Hematopoietic multipotent progenitor cell treated with erythropoietin and hydrocortisone succinate and interleukin-3 and kit ligand, for 17 days (in vitro differentiated cells): ENCODE measurements at places on chromosomes 1 and 21.
A peak's percentile ranks its signal among the peaks of the same experiment; 100 is the strongest.

GRCh38 chr21:29643289-29643688, 296.5 kb downstream of the GRIK1 start:
- no peak for DNase-seq

- no peak for DNase-seq
Observed at GRCh38 chr1:228440761-228441500, 24.3 kb upstream of the TRIM17 start.

GRCh38 chr1:211566431-211567025, 12.4 kb downstream of the SLC30A1 start:
- no peak for DNase-seq

- DNase-seq = no peak
Observed at GRCh38 chr1:29851691-29852090, 615.4 kb downstream of the PTPRU start.

DNA sequence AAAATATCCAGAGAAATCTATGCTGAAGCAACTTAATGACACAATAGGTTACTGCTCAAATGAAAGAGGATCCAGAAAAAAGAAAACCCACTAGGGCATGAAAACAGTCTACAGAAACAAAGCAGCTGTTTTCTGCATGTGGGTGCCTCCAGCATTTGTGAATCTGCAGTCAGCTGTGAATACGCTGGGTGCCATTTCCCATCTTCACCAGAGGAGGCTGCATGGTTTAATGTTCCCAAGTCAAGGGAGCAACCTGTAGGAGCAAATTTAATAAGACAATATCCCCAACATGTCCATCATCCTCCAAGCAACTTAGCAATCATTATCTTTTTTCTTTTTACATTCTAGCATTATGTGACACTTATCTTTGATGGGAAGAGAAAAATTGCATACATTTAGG, 396.6 kb downstream of the BRINP2 start:
- no peak for DNase-seq

GRCh38 chr1:18174037-18174436, 66.4 kb downstream of the IGSF21 start:
- DNase-seq = no peak

DNA sequence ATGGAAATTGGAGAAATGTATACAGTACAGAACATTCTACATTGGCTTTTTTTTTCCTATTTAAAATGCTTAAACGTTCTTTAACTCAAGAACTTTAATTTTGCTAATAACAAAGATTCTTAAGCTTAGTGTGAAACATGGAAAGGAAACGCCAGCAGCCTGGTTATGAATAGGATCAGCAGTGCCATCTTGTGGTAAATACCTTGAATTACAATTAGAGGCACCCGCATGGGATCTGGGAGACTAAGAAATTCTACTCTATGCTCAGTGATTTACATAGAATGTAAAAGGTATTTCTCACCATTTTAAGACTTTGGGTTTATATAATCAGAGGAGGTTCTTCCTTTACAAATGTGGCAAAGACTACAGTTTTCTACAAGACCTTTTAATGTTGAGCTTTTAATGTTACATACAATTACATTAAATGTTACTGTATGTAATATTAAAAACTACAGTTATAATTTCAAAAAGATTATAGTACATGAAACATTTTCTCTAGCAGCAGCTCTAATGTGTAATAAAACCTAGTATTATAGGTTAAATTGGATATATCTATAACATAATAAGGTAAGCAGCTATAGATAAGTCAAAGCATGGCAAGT, 32.1 kb upstream of the APOBEC4 start:
- peak; percentile 64 for DNase-seq

DNA sequence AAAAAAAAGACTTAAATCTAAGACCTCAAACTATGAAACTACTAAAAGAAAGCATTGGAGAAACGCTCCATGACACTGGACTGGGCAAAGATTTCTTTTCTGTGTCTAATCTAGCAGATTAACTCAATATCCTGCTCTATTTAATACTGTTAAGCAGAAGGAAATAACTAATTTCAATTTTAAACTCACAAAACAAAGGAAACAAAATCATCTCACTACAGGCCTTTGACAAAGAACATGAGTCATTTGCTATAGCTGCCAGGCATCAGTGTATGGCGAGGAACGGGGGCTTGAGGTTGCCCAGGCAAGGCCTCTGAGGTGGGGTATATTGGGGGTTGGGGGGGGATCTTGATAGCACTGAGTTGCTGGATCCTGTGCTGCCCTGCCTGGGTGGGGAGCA, 20.9 kb downstream of the SZT2 start:
- DNase-seq = no peak

DNA sequence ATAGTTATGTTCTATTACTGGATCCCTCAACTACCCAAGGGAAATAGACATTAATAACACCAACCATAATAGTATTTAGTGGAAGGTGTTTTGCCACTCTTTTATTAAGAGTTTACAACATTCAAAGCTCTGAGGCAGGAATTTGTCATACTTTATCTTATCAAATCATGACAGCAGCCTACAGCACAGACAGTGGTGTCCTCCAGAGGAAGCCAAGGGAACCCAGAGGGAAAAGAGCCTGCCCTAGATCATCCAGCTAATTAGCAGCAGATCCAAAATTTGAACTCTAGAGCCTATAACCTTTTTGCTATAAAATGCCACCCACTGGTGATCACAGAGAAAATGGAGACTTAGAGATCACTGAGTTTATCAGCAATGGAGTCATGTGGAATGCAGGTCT, 18.2 kb downstream of the VAV3 start:
- DNase-seq = no peak

DNA sequence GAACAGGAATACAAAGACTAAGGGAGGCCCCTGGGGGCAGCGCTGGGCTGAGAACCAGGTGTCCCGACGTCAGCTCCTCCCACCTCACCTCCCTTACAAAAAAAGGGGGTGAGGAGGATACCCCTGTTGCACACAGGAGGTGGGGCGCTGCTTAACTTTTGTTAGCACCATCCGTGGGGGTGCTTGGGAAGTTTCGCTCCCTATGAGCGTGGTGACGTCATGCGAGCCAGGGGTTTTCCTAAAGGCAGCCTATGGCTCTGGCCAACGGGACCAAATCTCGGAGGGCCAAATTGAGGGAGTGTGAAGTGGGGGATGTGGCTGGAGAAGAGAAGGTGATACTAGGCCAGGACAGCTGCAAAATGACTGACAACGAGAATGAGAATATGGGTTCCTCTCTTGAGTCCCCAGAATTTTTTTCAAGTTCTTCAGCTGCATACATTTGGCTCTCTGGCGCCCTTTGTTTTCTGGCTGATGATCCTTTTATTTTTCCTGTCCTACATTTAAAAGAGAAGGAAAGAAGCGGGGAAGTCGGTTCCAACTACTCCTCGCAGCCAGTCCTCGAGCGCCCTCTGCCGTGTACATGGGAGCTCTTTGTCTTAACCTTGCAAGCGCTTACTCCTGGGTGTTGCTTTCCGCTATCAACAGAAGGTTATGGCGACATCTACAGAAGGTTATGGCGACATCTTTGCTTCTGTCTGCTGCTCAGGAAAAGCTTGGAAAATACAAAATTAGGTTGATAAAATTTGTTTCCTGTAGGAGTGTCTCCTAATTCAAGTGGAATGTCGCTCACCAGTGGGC, 48.0 kb upstream of the ZC3H11B start:
- DNase-seq = peak; percentile 32

- DNase-seq = no peak
Observed at GRCh38 chr1:52022133-52022532, 11.5 kb downstream of the KTI12 start.

DNA sequence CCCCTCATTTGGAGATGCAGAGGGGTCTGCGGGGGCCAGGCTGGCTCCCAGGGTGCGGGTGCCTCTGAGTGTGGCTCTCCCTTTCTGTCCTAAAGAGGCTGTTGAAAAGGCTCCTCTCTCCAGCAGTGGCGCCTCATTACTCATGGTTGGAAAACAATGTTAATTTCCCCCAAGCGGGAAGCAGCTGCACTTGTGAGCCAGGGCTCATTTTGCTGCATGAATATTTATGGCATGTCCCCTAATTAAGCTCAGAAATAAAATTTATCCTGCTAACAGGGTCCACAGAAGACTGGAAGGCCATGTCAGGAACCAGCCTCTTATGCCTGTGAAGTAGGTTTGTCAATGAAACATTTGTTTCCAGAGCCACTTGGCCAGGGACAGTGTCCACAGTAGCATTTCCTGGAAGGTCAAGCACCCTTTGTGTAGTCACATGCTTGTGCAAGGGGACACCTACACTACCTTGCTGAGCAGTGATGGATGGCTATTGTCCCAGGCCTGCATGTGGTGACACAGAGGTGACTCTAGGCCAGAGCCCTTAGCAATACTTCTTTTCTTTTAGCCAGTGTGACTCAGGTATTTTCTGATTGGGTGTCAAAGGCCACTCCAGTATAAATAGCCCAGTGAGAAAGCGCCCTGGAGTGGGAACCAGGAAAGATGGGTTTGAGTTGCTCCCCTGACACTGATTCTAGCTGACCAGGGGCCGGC, 259.0 kb downstream of the FOXD2 start:
- no peak for DNase-seq

DNA sequence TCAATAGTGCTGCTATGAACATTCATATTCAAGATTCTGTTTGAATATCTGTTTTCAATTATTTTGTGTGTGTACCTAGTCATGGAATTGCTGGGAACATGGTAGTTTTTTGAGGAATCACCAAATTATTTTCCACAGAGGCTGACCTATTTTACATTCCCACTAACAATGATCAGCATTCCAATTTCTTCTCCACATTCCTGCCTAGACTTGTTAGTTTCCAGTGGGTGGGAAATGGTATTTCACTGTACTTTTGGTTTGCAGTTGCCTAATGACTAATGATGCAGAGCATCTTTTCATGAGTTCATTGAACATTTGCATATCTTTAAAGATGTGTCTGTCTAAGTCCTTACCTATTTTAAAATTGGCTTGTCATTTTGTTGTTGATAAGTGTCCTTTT, 1182.6 kb upstream of the B3GALT2 start:
- no peak for DNase-seq

GRCh38 chr1:47964636-47965035, 32.5 kb downstream of the TRABD2B start:
- DNase-seq = no peak

DNA sequence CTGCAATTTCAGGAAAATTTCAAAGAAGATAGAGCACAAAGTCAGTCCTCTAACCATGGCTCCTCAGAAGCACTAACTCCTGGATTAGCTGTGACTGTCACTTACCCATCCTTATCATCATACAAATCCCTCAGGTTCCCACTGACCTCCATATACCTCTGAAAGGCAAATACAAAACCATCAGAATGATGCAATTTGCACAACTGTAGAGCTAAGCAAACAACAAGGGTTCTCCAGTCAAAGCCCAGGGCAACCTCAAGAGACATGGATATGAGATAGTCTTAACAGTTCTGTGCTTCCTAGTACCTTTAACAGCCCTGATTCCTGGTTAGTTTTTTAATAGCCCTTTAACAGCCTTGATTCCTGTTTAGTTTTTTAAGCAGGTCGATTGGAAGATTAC, 2.1 kb downstream of the SF3A3 start:
- DNase-seq = no peak

- DNase-seq = no peak
Observed at GRCh38 chr1:193458628-193459027, 272.2 kb upstream of the B3GALT2 start.

GRCh38 chr1:46622344-46622743, 5.7 kb upstream of the MOB3C start:
- peak; percentile 71 for DNase-seq

DNA sequence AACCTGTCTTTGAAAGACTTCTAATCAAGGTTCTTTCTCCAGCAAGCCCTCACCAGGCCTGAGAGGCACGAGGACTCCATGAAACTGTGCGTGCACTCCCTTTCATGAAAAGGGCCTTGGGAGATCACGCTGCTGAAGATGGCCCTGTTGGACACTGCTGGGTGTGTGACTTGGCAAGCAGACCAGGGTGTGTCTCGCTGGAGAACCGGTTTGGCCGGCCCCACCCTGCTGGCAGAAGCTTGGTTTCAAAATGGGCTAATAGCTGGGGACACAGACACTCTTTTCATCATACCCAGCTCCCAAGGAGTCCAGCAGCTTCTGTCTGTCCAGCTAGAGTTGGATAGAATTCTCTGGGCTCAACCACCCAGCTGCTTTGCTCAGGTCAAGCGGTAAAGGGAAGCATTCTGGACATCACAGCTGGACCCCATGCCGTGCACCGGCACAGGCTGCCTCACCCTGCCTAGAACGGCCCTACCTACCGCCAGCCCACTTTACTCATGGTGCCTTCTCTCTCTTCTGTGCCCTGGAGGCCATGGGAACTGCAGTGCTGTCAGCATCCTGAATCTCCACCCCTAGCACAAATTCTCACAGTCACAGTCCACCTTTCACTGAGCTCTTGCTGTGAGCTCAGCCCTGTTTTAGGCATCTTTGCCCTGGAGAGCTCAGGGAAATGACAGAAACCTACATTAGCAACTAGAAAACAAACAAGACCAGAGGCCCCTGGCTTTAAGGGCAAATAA, 24.6 kb downstream of the PKP1 start:
- DNase-seq = peak; percentile 76

GRCh38 chr21:36211660-36212512, 55.3 kb downstream of the DOP1B start:
- DNase-seq = no peak

DNA sequence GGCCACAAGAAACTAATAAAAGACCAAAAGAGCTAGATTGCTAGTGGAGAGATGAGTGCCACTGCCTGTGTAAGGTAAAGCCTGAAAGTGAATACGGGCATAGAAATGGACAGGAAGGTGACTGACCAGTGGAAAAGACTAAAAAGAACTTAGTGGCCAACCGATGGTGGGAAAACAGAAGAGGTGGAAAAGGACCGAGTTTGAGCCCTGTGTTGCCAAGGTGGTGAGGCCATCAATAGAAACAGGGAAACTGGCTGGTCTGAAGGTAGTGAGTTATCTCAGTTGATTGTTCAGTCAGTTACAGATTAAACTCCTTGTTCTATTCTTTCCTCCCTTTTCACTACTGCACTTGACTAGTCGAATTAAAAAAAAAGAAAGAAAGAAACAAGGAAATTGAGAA, 2.5 kb downstream of the WDR77 start:
- no peak for DNase-seq

GRCh38 chr1:232472485-232473041, 157.4 kb downstream of the SIPA1L2 start:
- no peak for DNase-seq

DNA sequence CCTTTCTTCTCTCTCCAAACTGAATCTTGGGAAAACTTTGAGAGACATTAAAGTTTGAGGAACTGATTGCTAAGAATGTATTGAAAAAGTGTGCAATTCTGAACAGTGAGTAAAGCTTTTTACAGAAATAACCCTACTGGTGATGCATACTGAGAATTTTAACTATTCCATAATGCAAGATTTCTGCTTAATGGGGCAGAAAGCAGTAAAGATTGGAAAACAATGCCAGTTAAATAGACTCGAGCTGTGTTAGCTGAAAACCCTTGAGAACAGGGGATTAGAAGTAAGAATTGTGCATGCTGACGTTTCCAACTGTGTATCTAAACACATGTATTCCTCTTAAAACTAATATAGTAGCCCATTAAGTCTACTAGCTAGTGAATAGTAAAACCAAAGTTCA, 1500.2 kb upstream of the PRMT6 start:
- no peak for DNase-seq

DNA sequence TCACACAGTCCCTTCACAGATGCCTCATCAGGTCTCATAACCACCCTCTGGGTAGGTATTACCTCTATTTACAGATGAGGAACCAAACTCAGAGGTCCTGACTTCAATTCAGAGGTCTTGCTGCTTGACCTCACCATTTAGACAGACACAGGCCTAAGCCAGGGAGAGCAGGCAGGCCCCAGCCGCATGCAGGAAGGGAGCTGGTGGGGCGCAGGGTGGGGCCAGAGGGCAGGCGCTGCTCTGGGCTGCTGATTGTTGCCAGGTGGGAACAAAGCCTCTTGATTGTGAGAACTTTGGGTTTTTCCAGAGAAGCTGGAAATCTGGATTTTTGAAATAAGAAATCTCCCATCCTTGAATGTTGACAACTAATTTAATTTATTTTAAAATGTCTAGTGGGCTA, 19.9 kb upstream of the PRELP start:
- DNase-seq = no peak
